ENCODE measurements at places on chromosomes 7 and 10.

DNA sequence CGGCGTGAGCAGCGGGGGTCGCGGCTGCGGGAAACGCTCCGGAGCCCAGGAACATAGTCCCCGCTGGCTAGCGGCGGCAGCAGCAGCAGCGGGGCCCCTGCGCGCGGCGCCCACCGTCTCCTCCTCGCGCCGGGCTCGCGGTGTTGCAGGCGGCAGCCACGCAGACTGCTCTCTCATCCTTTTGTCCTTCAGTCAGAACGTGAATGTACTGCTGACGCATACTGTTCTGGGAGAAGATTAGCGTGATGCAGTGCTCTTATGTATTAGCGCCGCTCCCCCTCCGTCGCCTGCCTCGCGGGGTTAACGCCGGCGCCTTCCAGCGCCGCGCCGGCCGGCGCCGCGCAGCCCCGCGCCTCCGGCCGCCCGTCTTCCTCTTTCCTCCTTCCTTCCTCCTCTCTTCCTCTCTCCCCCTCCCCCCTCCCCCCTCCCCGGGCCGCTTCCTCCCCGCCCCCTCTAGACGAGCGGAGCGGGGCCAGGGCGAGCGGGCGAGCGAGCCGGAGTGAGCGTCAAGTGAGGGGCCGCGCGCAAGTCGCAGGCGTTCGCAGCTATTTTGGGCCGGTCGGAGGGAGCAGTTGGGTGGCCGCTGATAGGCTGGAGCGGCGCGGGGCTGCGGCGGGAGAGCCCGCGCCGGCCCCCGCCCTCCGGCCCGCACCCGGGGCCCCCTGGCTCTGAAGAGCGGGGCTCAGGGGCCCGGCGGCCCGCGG lies 816 bp upstream of the LRRC4 start:
- DNase-seq, result peak; percentile 87

- DNase-seq, result no peak
These were observed 71.9 kb downstream of the WAC start for GRCh38 chr10:28604567-28605536.

GRCh38 chr7:80107278-80107677 lies 27.4 kb upstream of the GNAI1 start:
- DNase-seq, result no peak

- DNase-seq, result no peak
These were observed 59.6 kb downstream of the CARD11 start for GRCh38 chr7:2984091-2984490.

- DNase-seq, result no peak
These were observed 264.5 kb downstream of the CELF2 start for GRCh38 chr10:11282156-11282555.

DNA sequence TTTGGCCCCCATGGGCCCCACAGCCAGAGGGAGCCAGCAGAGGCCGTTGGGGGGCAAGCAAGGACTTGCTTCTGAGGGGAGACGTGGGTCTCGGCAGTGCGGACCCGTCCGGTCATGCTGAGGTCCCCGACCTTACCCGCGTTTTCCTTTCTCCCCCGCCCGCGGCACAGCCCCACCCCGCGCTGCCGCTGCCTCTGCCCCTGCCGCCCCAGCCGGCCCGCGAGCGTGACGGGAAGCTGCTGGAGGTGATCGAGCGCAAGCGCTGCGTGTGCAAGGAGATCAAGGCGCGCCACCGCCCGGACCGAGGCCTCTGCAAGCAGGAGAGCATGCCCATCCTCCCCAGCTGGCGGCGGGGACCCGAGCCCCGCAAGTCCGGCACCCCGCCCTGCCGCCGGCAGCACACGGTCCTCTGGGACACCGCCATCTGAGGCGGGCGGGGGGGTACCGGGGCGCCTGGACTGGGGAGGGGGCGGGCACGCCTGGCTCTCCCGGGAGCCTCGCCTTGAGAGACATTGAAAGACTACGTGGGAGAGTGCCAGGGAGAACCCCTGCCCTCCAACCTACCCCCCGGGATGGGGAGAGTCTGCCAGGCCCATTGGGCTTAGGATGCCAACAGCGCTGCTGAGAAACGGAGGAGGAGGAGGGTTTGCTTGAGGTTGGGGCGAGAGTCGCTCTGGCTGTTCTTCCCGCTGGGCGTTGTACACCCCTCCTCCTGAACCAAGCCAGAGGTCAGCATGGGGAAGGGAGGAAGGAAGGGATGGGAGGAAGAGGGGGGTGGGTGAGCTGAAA lies 9.9 kb downstream of the NYAP1 start:
- DNase-seq, result peak; percentile 24

GRCh38 chr7:50292763-50293162 lies 11.8 kb upstream of the IKZF1 start:
- DNase-seq, result no peak

- DNase-seq, result peak; percentile 45
These were observed 139.4 kb downstream of the EPC1 start for GRCh38 chr10:32207544-32207943.

- no peak for DNase-seq
These were observed 50.2 kb downstream of the EEPD1 start for GRCh38 chr7:36203071-36203790.

- DNase-seq, result no peak
These were observed 14.2 kb downstream of the SNX8 start for GRCh38 chr7:2299870-2300512.

- peak; percentile 94 for DNase-seq
These were observed 13.1 kb upstream of the CAMK2G start for GRCh38 chr10:73887294-73888039.

- DNase-seq, result no peak
These were observed 244.5 kb upstream of the PITRM1 start for GRCh38 chr10:3417096-3417495.

DNA sequence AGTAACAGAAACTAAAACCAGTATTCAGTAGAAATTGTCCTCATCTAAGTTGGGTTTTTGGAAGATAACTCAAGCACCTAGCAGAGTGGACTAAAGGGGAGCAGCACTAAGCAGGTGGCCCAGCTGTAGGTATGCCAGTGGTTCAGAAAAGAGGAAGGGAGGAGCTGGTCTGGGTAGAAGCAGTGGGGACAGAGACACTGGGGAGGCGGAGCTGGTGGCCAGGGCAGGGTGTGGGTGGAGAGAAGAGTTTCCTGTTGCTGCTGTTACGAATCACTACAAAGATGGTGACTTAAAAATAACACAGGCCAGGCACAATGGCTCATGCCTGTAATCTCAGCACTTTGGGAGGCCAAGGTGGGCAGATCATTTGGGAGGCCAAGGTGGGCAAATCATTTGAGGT lies 136.2 kb downstream of the WDR11 start:
- DNase-seq, result no peak

DNA sequence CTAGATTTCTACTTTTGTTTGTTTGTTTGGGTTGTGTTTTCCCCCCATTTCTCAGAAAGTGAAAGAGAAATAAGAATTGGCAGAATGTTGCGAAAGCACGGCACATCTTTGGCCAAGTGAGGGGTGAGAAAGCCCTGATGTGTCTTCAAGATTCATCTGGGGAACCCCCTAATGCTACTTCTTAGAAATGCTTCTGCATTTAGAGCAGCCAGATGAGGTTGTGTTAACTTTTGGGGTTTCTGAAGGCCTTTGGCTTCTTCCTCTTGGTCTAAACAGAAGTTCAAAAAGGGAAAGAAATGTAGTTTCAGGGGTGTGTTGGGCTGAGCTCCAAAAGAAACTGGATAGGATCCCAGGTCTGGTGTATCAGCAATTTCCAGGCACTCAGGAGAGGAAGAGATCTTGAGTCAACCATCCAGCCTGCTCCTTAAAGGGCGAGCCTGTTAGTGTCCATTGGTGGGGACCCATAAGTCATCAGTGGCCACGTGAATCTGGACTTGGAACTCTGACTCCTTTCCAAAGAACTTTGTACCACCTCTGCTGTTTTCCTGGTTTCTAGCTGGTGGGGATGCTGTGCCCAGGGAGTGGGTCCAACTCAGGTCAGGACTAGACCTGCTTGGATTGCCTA lies 6.5 kb downstream of the DUSP5 start:
- peak; percentile 84 for DNase-seq

GRCh38 chr10:75238182-75239095 lies 2.7 kb upstream of the COMTD1 start:
- no peak for DNase-seq

DNA sequence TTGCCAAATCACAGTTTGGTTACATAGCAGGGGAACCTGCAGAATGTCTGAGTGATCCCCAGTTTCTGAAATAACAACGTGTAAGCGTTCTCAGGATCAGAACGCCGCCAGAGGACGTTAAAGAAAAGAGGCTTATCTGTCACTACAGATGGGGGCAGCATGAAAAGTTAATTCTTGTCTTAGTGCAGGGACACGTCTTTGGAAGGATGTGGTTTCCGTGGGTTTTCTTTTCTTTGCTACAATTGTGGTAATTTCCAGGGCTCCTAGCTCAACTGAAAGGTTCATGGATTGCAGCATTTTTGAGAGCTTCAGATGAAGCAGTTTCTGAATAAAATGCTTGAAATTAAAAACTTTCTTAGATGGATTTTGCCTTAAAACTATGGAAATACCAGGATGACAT lies 106.6 kb downstream of the PRKCQ start:
- DNase-seq, result no peak

- no peak for DNase-seq
These were observed 103.3 kb downstream of the GPAM start for GRCh38 chr10:112080231-112080630.

GRCh38 chr7:379456-380138 lies 89.6 kb downstream of the FOXL3 start:
- DNase-seq, result no peak

DNA sequence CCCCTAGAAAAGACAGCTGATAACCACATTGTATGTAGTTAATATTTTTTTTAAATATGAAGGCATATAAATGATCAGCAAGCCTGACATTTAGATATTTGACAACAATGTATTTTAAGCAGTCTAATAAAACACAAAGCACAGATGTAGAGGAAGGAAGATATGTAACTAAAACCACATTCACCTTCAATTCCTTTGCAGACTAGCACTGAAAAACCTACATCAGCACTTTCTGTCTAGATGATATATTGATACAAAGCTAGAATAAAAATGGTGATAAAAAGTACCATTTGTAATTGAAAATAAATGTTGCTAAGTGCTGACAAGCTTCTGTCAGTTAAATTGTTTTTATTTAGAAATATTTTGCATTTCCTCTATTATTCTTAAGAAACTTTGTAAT lies 153.6 kb downstream of the IMMP2L start:
- DNase-seq, result no peak

- no peak for DNase-seq
These were observed 527.5 kb downstream of the INHBA start for GRCh38 chr7:41175435-41175834.

DNA sequence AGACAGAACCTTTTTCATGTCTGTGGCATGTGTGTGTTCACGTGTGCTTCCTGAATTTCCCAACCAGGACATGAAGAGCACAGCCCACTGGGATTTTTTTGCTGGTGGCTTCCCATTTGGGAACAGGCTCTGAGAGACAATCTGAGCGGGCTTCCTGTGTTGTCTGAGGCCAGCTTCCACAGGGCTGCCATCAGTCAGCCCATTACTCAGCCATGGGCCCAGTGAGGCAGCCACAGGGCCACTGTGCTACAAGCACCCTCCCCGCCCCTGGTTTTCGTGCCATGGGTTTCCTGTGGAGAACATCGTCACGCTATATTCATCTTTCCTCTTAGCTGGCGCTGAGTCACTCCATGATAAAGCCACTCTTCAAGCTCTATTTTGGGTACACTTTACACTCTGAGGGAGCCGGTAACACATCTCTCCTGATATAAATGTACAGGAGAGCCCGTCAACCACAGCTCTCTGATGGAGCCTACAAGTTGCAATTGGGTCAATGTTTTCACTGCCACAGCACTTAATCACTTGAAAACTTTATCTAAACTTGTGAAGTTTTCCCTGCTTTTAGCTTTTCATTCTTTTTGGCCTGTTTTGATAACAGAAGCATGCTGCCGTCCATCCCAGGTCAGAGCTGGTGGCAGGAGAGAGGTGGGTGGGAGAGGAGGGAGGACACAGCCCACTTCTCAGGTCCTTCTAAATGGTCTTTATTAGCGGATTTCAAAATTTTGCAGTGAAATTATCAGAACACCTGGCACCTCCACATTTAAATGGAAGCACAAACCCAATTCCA lies 96.9 kb downstream of the HIPK2 start:
- DNase-seq, result peak; percentile 97

GRCh38 chr10:19819419-19820033 lies 3.3 kb downstream of the PLXDC2 start:
- DNase-seq, result peak; percentile 66

GRCh38 chr7:23490357-23491135 lies 20.3 kb upstream of the IGF2BP3 start:
- peak; percentile 39 for DNase-seq

GRCh38 chr10:119416855-119417254 lies 125.7 kb downstream of the RGS10 start:
- DNase-seq, result peak; percentile 36

DNA sequence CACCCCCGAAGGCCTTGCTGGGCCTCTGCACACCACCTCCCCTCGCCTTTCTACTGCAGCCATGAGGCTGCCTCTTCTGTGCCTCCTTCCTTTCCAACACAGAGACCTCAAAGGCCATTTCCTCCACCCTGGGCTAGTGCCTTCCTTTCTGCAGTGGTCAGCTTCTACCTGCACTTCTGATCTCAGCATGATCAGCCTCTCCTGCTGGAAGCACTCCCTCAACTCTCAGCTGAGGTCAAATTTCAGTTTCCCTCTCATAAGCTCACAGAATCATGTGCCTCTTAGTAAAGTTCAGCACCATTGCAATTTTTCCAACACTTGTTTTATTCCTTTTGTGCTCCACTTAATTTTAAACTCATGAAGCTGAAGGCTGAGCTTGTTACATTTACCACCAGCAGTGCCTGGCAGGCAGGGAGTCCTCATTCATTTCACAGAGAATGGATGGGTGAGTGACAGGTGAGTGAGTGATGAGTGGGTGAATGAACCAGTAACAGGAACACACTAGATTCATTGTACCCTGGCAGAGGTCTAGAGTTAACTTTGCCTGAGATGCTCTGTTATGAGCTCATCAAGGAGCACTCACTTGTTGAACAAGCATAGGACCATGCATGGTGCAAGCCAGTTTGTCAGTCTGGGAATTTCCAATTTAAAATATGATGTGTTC lies 124.0 kb upstream of the PRSS58 start:
- DNase-seq, result no peak

GRCh38 chr10:128312250-128312649 lies 186.0 kb upstream of the MKI67 start:
- no peak for DNase-seq

DNA sequence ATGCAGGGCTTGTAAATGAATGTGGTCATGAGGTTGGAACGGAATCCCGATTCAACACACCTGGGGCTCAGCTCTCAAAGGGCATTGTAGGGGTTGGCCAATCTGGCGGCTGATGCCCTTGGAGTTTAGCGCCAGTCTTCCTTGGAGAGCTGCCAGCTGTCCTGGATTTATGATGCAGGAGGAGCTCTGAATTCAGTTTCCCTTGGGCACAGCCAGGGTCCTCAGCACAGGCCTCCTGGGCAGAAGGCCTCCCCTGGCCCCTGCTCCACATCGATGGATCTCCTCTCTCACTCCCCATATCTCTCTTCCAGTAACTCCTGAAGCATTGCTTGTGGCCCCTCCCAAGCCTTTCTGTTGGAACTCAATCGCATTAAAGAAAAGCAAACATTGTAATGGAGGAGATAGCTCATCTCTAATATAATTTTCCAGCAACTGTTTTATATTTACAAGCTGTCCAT lies 985 bp upstream of the CYTH3 start:
- DNase-seq, result no peak

GRCh38 chr7:80677629-80678028 lies 39.2 kb downstream of the CD36 start:
- no peak for DNase-seq
